ENCODE measurements at places on chromosomes 2 and 18.
A peak's percentile ranks its signal among the peaks of the same experiment; 100 is the strongest.

GRCh38 chr18:55999641-56000040 lies 411.6 kb upstream of the TCF4 start:
- DNase-seq = no peak

GRCh38 chr2:158024288-158024898 lies 77.3 kb upstream of the UPP2 start:
- DNase-seq = peak; percentile 3

GRCh38 chr18:45962461-45962860 lies 4.7 kb downstream of the EPG5 start:
- DNase-seq = no peak

DNA sequence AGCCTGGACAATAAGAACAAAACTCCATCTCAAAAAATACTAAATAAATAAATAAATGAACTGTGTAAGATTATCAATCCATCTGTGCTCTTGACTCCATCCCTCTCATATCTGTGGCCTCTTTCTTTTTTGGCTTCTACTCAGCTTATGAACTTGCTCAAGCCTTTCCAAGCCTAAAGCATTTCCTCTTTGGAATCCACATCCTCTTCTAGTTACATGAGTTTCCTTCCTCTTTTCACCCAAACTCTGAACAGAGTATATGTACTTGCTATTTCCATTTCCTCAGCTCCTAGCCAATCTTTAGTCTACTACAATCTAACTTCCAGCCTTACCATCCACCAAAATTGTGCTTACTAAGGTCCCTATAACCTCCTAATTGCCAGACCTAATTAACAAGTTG lies 2.5 kb upstream of the DNAJC10 start:
- no peak for DNase-seq

DNA sequence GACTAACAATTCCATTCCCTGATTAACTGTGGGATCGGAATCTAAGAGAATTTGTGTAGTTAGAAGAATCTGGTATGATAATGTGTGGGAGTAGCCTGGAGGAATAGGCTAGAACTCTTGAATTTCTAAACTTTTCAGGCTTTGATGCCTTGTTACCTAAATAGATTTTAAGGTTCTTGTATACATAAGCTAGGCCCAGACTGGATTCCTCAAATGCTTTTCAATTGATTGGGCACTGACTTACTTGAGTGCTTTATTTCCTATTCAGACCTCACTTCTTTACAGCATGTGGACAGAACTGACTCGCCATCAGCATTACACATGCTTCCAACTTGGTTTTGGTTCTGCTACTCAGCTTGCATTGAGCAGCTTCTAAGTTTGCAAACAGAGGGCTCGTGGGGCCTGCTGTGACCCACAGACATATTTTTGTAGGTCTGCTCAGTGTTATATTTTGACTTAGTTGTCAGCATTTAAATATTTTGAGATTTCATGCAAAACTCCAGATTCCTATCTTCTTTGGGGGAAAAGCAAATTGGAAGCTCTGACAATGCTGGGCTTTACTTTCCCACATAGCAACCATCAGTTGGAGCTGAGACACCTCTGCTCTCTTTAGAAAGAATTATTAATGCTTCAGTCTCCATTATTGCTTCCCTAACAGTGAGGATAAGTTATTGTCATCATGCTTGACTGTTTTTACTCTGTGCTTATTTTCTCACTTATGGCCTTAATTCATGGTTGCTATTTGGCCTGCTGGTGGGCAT lies 5.7 kb downstream of the PARD3B start:
- no peak for DNase-seq

DNA sequence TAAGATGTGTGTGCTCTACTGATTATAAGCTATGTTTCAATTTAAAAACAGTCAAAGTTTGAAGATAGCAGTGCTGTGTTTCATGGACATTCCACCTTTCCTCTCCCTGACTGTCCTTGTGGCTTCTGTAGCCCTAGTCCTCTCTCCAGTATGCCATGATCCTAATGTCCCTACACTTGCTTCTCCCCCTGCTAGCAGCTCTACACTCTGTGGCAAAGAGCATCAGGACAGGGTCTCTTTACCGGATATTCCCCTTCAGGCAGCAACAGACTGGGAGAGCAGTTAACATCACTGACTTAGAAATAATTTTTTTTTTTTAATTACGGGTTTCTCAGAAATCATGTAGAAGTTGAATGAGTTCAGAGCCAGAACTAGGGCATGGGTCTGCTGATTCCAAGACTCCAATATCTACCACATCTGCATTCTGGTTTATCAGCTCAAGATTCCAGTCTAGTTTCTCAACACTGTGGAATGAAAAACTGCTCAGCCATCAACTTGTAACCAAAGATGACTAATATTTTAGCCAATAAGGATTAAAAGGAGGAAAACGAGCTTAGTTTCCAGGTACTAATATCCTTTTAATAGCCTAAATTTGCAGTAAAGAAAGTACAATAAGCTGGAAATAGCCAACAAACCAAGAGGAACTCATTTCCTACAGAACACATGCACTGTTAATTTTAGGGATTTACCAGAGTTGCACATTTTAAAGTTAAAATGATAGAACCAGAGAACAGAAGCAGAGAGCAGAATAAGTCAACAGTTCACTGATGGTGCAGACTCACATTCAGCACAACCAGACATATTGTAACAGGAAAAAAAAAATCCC lies 45.2 kb downstream of the TMEM131 start:
- no peak for DNase-seq

GRCh38 chr2:190362894-190363293 lies 19.5 kb downstream of the INPP1 start:
- DNase-seq = no peak

- DNase-seq = no peak
These were observed 67.7 kb upstream of the L3MBTL4 start for GRCh38 chr18:6482198-6482977.

- no peak for DNase-seq
These were observed 152.9 kb upstream of the NCKAP5 start for GRCh38 chr2:133721118-133721517.

DNA sequence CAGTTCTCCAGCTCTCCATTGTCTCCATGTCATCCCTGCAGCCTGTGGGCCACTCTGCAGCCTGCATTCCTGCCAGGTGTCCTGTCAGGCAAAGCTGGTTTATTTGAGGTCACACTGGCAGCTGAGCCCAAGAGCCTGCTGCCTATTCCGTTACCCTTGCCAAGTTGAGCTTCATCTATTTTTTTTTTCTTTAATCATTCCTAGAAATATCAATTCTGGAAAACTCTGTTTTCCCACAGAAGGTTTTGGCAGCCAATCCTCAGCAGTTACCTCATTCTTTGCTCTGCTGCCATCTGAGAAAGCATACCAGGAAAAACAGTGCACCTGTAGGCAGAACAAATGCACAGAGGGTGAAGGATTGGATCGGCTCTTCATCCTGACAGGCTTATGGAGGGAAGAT lies 411.0 kb upstream of the ACVR2A start:
- DNase-seq = no peak

DNA sequence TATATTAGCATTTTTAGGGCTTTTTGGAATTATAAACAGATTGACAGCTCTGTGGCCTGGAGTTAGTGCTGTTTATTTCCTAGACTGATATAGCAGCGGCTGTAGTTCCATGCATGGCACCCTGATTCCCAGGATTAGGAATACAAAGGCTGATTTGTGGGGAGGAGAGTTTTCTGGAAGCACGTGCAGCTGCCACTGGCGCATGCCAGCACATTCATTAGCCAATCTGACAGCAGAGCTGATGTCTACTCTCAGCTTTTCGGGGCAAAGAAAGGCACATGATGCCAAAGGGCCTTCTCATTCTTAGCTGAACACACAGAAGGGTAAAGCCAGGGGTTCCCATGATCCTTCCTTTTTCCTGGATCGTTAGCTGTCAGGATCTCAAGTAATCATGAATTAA lies 45.7 kb upstream of the RAPH1 start:
- DNase-seq = no peak

DNA sequence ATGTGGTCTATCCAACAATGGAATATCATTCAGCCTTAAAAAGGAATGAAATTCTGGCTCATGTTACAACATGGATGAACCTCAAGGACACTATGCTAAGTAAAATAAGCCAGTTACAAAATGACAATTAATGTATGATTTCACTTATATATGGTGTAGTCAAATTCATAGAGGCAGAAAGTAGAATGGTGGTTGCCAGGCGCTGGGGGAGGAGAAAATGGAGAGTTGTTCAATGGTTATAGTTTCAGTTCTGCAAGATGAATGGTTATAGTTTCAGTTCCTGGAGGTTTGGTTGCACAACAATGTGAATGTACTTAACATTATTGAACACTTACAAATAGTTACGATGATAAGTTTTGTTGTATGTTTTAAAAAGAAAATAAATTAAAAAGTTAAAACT lies 79.2 kb upstream of the IL1R2 start:
- DNase-seq = no peak

DNA sequence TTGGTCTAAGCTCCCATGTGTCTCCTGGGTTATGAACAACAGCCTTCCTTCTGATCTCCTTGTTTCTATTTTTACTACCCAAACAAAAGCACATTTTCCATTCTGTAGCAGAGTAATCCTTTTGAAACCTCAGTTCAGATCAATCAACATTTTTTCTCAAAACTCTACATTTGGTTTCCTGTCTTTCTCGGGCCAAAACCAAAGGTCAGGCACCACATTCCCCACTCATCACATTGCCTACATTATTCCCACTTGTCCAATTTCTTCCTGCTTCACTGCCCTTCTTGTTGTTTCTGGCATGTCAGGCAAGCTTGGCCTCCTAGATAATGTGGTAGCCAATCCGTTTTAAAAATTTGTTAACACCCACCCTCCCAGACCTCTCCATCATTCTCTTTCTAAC lies 196.8 kb downstream of the PPP1R1C start:
- DNase-seq = no peak

- no peak for DNase-seq
These were observed 104.5 kb downstream of the PTGR3 start for GRCh38 chr18:75104483-75104882.

- no peak for DNase-seq
These were observed 42.6 kb downstream of the CYRIA start for GRCh38 chr2:16623031-16623430.

DNA sequence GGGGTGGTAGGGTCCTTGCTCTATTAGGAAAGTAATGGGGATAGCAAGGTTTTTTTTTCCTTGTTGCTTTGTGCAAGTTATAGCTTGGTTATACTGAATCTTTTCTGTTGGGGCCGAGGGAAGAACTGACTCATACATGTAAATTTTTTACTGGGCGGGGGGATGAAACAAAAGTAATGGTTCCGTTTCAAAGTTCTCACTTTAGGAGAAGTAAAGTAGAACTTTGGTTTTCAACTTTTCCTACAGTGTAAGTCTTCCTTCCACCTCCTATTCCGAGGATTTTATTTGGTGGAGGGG lies 1.1 kb downstream of the AFTPH start:
- no peak for DNase-seq

GRCh38 chr2:219247678-219248642 lies 2.7 kb downstream of the STK16 start:
- DNase-seq = no peak

DNA sequence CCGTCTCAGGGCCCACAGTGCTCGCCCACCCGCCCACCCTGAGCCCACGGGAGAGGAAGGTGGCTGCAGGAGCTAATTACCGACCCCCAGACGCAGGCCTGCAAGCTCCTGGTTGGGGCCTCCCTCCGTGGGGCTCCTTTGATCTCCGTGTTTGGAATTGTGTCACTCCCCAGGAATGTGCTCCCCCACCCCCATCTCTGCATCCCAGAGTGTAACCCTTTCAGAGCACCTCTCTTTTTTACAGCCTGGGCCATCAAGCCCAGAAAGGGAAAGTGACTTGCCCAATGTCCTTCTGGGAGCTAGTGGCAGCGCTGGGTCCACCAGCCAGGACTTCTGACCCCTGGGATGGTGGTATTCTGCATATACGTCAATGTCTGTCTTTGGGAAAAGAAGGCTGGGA lies 335.1 kb downstream of the CYRIA start:
- DNase-seq = no peak

GRCh38 chr2:218896501-218897393 lies 16.1 kb downstream of the WNT10A start:
- DNase-seq = peak; percentile 53

GRCh38 chr18:62572456-62572855 lies 49.6 kb downstream of the ZCCHC2 start:
- DNase-seq = no peak

GRCh38 chr2:187213798-187214197 lies 234.3 kb downstream of the CALCRL start:
- no peak for DNase-seq

DNA sequence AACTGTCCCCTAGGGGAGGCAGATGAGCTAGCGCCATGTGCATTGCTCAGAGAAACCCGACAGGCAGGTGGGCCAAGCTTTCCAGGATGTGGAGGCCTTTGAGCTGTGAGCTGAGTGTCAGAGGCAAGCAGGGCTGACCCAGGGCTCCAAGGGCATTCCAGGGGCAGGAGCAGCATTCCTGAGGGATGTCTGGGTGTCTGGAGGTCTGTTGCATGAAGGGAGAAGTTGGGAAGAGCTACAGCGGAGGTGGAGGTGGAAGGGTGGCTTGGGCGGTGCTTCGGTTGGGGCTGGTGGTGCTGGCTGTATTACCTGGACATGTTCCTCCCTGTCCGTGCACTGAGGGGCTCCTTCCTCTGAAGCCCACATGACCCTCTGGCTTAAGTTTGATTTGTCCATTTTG lies 102.8 kb downstream of the RNF144A start:
- DNase-seq = no peak

DNA sequence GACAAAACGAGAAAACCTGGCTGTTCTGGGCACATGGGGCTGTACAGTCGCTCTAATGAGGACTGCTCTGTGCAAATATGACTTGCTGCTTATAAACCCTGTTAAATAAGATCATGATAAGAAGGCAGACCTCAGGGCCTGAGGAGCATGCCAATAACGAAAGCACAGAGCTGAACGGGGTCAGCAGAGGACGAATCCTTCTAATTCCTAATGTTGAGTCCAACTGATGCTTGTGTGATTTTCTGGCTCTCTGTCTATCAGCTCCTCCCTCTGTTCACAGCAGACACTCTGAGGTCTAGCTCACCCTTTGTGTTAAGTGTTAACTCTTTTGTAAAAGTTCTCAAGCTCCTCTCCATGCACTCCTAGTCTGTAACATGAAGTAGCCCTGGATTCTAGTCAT lies 167.2 kb upstream of the REV1 start:
- DNase-seq = no peak

- no peak for DNase-seq
These were observed 203.5 kb downstream of the MGAT5 start for GRCh38 chr2:134457353-134457752.

GRCh38 chr2:232245111-232245510 lies 133.4 kb upstream of the ALPP start:
- DNase-seq = no peak

GRCh38 chr2:139544186-139544851 lies 764.1 kb upstream of the NXPH2 start:
- no peak for DNase-seq

DNA sequence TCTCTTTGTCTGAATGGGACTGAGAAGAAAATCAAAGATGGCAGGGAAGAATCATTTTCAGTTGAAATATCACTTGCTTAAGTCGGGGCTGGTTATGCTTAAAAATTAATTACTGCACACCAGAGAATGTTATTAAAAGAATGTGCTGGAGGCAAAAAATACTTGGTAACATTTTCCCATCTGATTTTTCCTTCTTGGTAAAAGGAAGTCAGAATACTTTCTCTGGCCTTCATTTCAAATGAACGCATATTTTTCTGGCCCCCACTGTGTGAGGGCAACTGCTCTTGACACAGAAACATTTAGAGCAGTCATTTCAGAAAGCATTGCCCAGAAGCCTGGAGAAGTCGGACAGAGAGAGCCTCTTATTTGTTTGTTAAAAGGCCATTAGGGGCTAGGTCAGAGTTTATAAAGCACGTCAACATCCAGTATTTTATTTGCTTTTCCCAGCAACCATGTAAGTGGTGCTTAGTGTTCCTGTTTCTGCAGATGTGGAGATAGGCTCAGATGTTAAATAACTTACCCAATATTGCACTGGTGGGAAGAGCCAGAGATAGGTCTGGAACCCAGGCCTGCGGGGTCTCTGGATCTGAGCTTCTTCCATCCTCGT lies 32.9 kb upstream of the LYPD6B start:
- no peak for DNase-seq

All from stimulated activated CD8-positive, alpha-beta memory T cell treated with anti-CD3 and anti-CD28 coated beads, Interleukin-4, amount 100 ng/mL, for 1 hour (primary cell).